A673 (cell line): ENCODE measurements at places on chromosomes 5 and 9.

GRCh38 chr5:180139731-180140055 is 68.1 kb upstream of the RNF130 start:
- DNase-seq, result no peak

- DNase-seq, result no peak
Observed at GRCh38 chr5:98593418-98593817, 180.0 kb upstream of the RGMB start.

DNA sequence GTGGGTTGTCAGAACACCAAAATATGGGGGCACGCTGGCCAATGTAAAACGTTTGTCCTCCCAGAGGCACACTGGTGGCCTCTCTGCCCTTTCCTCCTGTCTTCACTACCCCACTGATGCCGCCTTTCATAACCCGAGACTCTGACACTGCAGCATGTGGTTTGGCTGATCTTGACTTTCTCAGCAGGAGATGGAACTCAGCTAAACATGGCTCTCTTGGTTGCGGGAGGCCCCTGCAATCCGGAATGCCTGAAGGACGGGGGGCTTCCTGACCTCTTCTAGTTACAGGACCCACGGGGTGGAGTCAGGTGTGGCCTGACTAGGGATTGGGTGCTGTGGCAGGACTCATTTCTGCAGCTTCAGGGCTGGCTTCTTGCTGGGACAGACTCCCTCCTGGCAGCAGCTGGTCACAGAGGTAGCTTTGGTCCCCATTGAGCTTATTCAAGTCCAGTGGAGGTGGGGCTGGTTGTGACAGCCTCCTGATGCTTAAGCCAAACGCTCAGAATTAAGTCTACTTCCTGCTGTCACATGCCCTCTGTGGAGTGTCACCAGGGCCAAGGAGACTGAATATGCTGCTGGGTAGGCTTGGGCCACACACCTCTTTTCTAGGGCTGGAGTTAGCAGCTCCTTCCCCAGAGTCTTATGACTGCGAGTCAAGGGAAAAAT is 44.2 kb downstream of the NXNL2 start:
- DNase-seq, result no peak

DNA sequence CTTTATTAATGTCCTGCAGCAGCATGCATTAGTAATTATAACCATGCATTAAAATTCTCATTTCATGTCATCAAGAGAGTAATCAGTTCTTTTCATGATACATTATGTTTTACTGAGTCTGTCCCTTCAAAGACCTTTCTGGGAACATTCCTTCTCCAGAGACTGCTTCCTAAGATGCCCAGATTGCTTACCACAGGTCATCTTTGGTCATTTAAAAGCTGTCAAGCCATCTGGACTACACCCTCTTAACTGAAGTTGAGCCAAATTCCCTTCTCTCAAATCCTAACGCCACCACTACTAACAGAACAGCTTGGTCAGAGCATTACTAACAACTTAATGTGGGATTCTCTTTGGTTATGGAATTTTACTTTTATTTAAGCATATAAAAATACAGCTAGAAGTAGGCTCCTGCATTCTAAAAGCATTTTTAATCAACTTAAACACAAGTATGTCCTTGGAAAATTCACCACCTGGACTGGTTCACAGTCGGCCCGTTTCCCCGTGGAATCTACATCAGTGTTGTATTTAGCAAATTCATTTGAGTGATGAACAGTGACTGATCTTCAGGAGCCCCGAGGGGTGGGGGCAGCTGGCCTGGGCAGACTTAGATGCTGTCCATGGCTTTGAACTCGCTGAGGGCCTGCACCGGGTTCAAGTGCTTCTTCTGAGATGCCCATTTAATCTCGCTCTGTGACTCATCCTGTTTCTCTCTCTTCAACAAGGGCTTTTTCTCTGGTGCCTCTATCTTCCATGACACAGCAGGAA is 92.8 kb upstream of the CCDC112 start:
- DNase-seq, result no peak

- DNase-seq, result peak; percentile 70
Observed at GRCh38 chr9:117763314-117763713, 59.1 kb downstream of the TLR4 start.

GRCh38 chr5:157502143-157502647 is 42.2 kb downstream of the NIPAL4 start:
- DNase-seq, result no peak

- no peak for DNase-seq
Observed at GRCh38 chr9:76180541-76180940, 213.7 kb downstream of the RFK start.

- no peak for DNase-seq
Observed at GRCh38 chr5:38515646-38516045, 40.8 kb downstream of the LIFR start.

- no peak for DNase-seq
Observed at GRCh38 chr5:172117977-172118701, 69.9 kb downstream of the STK10 start.

DNA sequence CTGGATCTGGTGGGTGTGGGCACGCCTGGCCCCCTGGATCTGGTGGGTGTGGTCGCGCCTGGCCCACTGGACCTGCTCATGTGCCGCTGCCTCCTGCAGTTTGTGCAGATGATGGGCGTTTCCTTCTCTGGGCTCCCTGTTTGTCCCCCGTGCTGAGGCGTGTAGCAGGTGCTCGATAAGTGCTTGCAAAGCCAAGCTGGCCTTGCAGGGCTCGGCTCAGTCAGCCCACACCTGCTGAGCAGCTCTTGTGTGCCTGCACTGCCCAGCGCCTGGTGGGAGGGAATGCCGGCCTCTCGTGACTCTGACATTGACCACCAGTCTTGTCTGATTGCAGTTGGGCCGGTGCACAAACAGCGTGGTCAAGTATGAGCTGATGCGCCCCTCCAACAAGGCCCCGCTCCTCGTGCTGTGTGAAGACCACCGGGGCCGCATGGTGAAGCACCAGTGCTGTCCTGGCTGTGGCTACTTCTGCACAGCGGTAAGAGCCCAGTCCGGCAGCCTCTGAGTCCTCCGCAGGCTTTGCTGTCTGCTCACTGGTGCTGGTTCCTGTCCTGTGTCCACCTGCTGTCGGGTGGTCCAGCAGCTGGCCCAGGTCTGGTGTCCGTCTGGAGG is 102.7 kb upstream of the CACNA1B start:
- no peak for DNase-seq

DNA sequence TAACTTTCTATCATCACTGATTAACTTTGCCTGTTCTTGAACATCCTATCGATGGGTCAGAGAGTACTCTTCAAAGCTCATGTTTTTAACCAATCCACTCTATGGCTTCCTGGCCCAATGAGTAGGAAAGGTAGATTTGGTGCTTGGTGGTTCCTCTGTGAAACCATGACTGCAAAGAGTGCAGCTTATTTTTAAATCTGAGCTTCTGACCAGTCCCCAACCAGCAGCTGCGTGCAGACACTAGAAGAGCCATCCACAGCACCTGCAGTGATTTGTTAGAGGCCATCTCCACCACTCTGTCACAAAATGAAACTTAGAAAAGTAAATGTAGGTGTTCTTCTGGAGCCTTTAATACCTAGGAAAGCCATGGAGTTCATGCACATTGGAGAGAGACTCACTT is 107.3 kb upstream of the WWC1 start:
- DNase-seq, result no peak

- no peak for DNase-seq
Observed at GRCh38 chr5:149526845-149527590, 24.2 kb downstream of the CSNK1A1 start.

DNA sequence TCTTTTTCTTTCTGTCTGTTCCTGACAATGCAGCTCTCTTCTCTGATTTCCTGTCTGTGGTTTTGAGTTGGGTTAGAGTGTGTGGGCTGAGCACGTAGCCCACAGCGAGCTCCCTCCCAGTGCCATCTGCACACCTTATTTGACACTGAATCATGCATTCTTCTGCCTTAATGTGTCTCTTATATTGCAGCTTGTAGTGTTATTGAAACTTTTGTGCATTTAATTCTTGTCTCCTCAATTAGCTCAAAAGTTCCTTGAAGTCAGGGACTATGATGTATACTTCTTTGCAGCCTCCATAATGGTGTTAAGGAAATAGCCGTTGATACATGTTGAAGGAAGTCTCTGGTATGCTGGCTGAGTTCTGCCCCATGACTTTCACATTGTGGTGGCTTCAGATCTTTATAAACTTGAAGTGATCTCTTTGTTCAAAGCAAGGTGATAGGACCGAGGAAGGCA is 576.2 kb upstream of the CLINT1 start:
- no peak for DNase-seq

DNA sequence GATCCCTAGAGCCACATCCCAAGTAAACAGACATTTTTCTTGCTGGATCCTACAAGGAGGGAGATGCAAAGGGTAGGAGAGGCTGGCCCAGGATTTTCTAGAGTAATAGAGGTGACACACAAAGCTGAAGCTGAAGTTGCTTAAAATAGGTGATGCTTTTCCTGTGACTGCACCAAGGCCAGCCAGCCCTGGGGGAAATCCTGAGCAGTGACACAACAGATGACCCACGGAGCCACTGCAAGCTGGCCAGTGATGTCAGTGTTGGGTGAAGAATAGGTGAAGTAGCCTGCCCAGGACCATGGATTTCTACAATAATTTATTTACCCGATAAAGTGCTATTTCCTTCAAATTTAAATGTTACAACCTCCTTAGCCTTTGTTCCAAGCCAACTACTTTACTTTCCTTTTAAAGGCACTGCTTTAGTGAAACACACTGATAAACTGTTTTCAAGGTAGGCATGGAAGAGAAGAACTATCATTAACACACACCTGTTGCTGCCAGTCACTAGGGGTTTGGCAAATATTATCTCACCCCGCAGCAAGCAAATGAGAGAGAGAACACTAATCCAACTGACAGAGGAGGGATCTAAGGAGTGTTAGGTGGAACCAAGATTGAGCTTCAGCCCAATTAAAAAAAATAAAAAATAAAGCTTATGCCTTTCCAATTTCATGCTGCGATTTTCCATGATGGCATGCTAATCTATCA is 123.5 kb downstream of the CTNND2 start:
- DNase-seq, result no peak

GRCh38 chr9:137277329-137278041 is at the start of gene TOR4A:
TOR4A (plus strand) TSS chr9:137277726; CDS start chr9:137278690, 964 bp downstream.
- no peak for DNase-seq

DNA sequence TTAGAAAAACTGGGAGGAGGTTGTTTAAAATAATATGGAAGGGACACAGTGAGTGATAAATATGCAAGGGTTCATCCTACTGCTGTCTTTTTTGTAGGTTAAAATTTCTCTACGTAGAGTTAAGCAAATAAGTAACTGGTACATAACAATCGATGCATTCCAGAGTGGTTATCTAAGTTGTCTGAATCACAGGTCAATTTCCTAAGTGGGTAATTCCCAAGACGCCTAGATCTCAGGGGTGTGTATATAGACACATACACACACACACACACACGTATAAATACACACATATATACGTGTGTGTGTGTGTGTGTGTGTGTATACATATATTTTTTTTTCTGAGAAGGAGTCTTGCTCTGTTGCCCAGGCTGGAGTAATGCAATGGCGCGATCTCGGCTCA is 22.3 kb downstream of the CAAP1 start:
- no peak for DNase-seq

DNA sequence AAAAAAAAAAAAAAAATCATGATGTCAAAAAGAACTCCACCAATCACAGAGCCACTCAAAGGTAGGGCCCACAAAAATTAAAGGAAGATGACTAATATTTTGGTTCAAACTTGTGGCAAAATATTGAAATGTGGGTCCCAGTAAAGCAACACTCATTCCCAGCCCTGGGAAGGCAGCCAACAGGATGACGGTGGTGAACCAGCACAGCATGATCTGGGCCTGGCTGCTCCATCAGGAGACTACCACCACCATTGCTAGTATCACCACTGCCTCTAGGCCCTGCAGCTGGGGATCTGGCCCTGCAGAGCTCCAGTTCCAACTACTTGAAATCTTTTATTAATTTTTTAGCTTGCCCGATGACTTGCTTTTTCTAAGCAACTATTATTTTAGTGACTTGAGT is 206.8 kb upstream of the ITGA1 start:
- DNase-seq, result peak; percentile 78

DNA sequence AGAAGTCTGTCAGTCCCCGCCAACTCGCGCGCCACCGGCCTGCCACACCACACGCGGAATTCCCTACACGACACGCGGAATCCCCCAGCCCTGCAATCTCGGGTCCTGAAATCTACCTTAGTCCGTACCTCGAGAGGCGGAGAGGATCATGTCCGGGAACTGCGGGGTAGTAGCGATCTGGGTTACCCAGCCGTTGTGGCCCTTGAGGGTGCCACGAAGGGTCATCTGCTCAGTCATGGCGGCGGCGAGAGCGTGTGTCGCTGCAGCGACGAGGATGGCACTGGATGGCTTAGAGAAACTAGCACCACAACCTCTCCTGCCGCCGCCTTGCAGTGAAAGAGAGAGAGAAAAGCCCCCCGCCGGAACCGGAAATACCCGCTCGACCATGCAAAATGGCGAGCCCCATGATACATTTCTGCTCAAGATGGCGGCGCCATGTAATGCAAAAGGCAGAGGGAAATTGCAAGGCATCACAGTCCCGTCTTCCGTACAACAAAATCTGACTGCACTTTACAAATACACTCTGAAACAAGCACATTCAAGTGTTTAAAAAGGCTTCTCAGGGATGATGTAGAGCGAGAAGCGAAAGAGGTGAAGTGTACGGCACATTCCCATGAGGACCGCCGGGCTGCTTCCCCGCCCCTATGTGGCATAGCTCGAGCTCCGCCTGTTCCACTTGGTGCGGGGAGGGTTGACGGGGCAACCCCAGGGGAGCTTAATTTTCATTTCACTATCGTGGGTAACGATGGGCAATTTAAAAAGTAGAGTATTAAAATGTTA is at the start of gene RACK1:
Gene RACK1, minus strand, starts transcription at position 343 of the 780 bp plus-strand sequence. Its CDS starts 106 bp downstream, at position 237.
- peak; percentile 93 for DNase-seq

DNA sequence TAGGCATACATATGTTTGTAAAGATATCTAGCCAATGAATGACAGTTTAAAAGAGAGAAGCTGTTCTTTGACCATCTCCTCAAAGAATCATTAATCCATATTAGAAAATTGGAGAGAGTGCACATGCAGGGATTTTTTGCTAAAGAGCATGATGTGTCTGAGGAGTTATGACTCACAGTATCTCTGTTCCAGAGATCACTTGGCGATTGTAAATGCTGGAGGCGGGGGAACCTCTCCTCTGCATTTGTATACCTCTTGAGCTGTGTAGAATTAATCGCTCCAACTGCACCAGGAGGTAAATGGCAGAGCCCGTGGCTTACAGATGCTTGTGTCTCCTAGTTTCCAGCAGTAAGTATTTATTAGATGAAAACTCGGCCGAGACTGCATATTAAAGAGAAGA is 3.6 kb upstream of the SPATA31D1 start:
- no peak for DNase-seq
